ENCODE measurements at places on chromosomes 6 and 20. TPM values are rescaled to one million over a fixed set of nuclear protein-coding genes. Genes with fewer than 3 reads are reported as not detected.

GRCh38 chr20:62777528-62777830 is 18.8 kb upstream of the MRGBP start:
- no peak for DNase-seq

The BIRC7 gene
- polyA plus RNA-seq, result 4.9 TPM

The NDUFAF4 gene
- polyA plus RNA-seq, result 45.3 TPM

DNA sequence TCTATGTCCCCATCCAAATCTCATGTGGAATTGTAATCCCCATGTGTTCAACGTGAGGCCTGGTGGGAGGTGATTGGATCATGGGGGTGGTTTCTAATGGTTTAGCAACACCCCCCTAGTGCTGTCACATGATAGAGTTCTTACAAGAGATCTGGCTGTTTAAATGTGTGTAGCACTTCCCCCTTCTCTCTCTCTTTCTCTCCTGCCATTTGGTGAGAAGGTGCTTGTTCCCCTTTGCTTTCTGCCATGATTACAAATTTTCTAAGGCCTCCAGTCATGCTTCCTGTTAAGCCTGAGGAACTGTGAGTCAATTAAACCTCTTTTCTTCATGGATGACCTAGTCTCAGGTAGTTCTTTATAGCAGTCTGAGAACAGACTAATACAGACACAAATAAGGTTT is 165.4 kb downstream of the OGFRL1 start:
- DNase-seq, result no peak

The SLC2A10 gene
- not detected for polyA plus RNA-seq

The PRND gene
- polyA plus RNA-seq, result not detected

- no peak for DNase-seq
Measured at GRCh38 chr20:5809495-5809894, 59.3 kb downstream of the SHLD1 start.

DNA sequence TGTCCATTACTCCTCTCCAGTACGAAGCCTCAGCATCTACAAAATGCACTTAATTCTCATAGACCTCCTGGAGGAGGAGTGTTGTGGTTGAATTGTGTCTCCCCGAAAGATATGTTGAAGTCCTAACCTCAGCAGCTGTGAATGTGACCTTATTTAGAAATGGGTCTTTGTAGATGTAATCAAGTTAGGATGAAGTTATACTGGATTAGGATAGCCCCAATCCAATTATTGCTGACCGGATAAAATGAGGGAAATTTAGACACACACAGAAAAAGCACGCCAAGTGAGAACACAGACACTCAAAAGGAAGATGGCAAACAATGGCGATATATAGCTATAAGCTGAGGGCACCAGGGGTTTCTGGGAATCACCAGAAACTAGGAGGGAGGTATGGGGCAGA is 64.2 kb upstream of the FAM184A start:
- DNase-seq, result no peak

The LAMA2 gene
- polyA plus RNA-seq, result 0.58 TPM

DNA sequence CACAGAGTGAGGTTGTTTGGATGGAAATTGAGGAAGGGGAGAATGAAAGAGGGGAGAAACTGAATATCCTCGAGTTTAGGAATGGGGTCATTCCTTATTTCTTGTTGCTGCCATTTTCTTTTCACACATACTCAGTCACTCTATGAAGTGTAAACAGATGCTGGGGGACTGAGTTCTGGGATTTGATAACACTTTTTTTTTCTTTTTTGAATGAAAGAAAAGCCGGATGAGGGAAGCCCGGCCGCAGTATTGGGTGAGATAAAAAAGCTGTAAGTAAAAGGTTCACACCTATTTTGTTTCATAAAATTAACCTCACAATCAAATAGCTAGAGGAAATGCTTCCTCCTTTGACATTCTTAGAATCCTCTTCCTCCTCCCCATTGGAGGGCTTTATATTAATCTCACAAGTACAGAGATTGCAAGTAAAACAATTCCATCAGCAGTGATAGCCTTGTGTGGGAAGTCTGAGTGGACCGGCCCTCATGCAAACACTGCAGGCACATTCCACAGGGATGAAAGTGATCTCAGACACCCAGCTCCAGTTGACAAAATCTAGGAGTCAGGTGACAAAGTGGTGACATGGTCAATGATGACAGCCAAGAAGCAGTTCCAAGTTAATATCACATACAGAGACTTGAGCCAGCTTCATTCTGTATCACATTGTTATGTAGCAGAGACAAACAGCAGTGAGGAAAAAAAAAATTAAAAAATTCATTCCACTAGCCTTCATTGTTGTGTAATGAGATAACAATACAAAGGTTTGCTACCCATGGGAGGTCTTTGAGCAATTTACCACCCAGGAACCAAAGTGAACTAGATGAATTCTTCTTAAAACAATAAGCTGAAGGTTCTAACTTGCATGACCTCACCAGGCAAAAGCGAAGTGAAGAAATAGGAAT is 391.1 kb upstream of the HSF2 start:
- no peak for DNase-seq

The ZNF311 gene
- 0.29 TPM for polyA plus RNA-seq

DNA sequence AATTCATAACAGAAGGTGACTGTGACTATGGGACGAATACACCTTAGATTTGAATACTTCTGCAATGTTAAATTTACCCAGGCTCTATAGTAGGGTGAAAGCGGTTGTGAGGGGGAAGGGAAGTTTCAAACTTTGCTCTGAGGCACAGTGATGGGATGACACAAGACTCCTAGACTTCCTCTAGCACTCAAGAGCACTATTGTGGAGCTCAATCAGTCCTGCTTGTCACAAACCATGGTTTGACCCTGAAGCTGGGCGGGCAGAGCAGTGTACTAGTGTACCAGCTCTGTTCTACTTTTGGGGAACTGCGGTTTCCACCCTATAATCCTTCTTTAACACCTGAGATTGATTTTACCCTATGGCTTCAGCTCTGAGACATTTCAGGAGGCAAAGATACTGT is 17.1 kb downstream of the TRIM27 start:
- no peak for DNase-seq

The STMND1 gene
- polyA plus RNA-seq, result not detected

GRCh38 chr6:49497304-49497703 is 2.4 kb upstream of the GLYATL3 start:
- DNase-seq, result no peak

GRCh38 chr20:63498960-63499337 is at the start of gene EEF1A2:
Gene EEF1A2, minus strand, starts transcription at chr20:63499083. Its CDS starts 1,320 bp downstream, at chr20:63497763.
- peak; percentile 68 for DNase-seq

The NRSN1 gene
- not detected for polyA plus RNA-seq

The HLA-DQA2 gene
- polyA plus RNA-seq, result not detected

DNA sequence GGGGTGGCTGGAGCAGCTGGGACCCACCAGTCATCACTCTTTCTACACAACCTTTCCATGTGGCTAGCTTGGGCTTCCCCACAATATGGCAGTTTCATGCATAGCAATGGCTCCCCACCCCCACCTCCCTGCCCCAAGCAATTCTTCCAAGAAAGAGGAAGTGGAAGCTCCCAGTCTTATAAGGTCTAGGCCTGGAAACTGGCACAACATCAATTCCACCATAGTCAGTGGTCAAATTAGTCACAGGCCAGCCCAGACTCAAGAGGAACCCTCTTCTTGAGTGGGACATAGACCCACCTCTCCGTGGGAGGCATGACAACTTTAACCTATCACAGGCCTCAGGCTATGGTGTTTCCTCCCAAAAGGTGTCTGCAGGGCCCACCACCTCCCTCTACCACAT is 17.7 kb downstream of the TGM6 start:
- DNase-seq, result no peak

- no peak for DNase-seq
Measured at GRCh38 chr20:58986968-58987517, 6.0 kb downstream of the NELFCD start.

- no peak for DNase-seq
Measured at GRCh38 chr6:107654764-107655163, 164.8 kb downstream of the SOBP start.

GRCh38 chr6:168276576-168277273 is 42.9 kb downstream of the DACT2 start:
- DNase-seq, result no peak

GRCh38 chr6:119757467-119757866 is 407.9 kb upstream of the MAN1A1 start:
- no peak for DNase-seq

GRCh38 chr6:132084811-132085509 is 133.8 kb upstream of the CCN2 start:
- DNase-seq, result no peak

The CCM2L gene
- polyA plus RNA-seq, result 0.13 TPM

DNA sequence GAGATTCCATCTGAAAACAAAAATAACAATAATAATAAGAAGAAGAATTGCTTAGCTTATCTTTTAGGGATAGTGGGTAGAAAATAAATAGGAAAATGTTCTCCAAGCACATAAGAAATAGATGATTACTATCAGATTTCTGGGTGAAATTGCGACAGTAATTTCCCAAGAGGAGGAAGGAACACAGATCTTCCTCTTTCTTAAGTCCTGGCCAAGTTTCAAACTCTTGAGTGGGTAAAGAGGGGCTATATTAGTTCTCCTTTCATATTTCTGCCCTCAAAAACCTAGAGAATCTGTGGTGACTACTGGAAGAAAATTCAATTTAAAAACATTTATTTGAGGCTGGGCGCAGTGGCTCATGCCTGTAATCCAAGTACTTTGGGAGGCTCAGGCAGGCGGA is 63.7 kb downstream of the PHACTR2 start:
- DNase-seq, result no peak

The BTBD3 gene
- polyA plus RNA-seq, result 16.3 TPM

GRCh38 chr6:20402342-20403069 is 827 bp downstream of the E2F3 start:
- peak; percentile 70 for DNase-seq

DNA sequence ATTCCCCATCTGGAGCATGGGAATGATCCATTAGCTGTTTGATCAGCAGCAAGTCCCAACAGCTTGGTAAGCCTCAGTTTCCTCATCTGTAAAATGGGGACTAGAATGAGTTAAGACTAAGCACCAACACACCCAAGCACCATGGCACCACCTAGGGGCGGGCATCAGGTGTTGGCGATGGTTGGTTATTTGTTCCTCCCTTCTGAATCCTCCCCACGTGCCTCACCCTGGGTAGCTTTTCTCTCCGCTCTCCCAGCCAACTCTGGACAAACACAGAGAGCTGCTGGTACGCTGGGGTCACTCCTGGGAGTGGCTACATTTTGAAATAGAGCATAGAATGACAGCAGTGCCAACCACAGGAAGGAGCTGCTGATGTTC is 13.3 kb upstream of the ITPR3 start:
- peak; percentile 51 for DNase-seq

DNA sequence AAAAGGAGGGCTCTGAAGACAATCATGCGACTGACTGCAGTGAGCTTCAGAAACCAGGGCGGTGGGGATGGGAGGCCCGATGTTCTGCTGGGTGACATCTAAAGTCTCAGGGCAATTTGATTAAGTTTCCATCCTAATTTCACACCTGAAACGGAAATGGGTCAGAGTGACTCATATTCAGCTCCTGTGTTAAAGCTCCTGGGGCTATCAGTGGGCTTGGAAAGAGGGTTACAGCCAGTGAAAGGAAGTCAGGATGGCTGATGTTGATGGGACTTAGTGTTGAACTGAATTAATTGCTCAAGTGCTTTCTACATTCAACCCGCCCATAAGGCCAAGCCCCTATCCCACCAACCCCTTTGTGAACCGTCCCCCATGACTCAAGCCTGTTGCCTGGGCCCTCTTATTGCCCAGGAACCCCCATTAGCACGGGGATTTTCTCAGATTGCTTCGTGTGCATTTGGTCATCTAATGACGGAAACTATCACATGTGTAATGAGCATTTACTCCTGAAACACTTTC is 47.1 kb upstream of the TBC1D7 start:
- DNase-seq, result no peak

GRCh38 chr20:51284871-51285270 is 257.6 kb downstream of the NFATC2 start:
- DNase-seq, result no peak

All from A549 (cell line).